Right cardiac atrium (tissue), 5 donors: ENCODE measurements at places on chromosomes 11 and 22. TPM values are rescaled to one million over a fixed set of nuclear protein-coding genes. Genes with fewer than 3 reads are reported as not detected.
A peak's percentile ranks its signal among the peaks of the same experiment; 100 is the strongest.

SEPTIN5 gene
- 172 TPM for total RNA-seq

MLC1 gene
- total RNA-seq = not detected

OR51M1 gene
- not detected for total RNA-seq

POTEH gene
- not detected for total RNA-seq

DNA sequence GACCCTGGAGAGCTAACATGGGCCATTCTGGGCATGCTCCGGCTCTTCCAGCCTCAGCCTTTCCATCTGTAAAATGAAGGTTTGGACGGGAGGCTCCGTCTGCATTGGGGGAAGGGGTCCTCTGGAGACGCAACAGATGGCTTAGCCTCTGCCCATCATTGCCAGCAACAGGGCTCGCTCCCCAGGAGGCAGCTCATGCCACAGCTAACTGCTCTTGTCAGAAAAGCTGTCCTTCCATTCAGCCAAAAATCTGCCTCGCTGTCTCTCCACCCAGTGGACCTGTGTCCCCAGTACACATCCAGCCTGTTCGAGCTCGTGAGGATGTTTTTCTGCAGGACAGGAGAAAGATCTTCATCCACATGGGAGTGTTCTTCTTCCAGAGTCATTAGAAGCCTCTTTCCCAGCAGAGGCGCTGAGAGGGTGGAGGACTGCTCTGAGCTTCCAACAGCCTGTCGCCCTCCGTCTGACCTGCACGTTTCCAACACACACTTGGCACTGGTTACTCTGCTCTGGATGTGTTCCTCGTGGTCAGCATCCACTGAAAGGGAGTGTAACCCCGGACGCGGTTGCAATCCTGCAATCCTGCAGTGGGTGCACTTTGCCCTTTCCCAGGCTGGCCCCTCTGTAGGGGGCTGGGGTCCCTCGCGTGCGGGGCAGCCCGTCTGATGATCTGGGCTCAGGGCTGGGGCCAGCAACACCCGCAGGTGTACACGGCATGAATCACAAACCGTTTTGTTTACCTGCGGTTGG, 1340.9 kb downstream of the TBC1D22A start:
- no peak for DNase-seq

GRCh38 chr11:125313271-125314219, 149.0 kb downstream of the PKNOX2 start:
- DNase-seq = no peak

- no peak for DNase-seq
Measured at GRCh38 chr11:108909041-108909440, 244.2 kb downstream of the DDX10 start.

- DNase-seq = no peak
Measured at GRCh38 chr11:980438-981357, 55.0 kb downstream of the AP2A2 start.

DNA sequence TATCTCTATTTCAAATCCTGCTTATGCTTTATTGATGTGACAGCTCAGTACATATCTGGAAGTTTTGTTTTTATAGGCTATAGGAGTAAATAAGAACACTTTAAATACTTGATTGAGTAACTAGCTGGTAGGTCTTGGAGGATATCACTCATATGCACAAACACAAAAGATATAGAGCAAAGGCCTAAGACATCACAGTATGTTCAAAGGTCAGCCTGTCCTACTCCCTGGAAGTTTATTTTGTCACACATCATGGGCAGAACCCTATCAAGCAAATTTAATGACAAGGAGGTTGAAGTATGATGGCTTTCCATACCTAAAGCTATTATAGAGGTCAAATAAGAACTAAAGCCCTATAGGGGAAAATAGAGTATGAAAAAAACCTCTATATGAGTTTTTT, 70.0 kb upstream of the MS4A8 start:
- no peak for DNase-seq

DNA sequence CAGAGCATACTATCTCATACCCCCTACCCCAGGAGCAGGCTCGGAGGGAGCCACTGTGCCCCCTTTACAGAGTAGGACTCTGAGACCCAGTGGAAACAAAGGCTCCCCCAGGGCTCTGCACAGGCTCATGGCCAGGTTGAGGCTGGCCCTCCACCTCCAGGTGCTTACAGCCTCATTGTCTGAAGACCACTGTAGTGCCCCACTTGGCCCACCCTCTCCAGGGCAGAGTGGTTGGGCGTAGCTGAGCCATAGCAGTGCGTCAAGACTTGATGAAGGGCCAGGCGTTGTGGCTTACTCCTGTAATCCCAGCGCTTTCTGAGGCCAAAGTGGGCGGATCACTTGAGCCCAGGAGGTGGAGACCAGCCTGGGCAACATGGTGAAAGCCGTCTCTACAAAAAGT, 1.7 kb downstream of the ANKRD13D start:
- peak; percentile 87 for DNase-seq

DNA sequence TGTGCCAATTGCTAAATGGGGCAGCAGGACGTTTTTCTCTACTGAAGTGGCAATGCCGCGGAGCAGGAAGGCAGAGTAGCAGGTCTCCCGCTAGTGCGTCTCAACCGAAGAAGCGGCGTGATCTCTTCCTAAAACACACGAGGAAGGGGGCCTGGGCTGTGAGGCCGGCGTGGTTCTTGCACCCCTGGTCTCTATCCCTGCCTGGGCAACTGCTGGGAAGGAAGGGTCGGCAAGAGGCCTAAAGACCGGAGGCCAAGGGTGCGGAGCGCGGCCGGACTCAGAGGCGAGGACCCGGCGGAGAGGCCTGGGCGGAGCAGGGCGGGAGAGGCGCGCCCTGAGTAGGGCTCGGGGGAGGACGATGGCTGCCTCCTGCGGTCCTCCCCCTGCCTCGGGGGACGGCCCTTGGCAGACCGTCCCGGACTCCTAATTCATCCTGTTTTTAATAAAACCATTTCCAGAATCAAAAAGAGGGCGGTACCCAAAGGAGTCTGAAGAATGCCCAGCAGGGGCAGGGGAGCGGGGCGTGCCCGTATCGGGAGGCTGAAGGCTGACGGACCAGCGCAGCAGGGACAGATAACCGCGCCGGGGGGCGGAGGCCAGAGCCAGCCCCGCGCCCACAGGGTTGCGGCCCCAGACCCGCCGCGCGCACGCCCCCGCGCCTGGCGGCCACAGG, 572 bp upstream of the APLP2 start:
- peak; percentile 94 for DNase-seq

- DNase-seq = no peak
Measured at GRCh38 chr22:49448526-49448925, 379.1 kb downstream of the BRD1 start.
